ENCODE measurements at places on chromosomes 4 and X.

GRCh38 chr4:135434936-135435335 is 1233.3 kb upstream of the PABPC4L start:
- no peak for DNase-seq

GRCh38 chr4:97215409-97215941 is 927.8 kb downstream of the STPG2 start:
- DNase-seq = no peak

GRCh38 chrX:72029483-72030411 is 102.0 kb downstream of the RTL5 start:
- no peak for DNase-seq

DNA sequence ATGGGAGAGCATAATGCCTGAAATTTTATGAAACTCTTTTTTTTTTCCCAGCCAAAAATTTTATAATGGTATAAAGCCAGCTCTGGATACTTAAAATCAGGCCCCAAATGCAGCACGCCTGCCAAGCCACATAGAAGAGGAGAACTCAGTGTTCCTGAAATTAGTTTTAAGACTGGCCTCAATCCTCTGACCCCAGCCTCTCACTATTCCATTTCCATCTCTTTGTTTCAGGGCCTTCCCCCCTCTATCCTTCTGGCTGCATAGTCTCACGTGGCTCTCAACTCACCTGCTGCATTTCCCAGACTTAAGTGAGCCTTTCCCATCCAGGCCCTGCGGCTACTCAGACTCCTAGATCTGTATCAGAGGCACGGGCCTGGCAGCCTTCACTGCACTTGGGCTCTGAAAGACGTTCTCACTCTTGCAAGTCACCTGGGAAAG is 5.2 kb upstream of the CBR4 start:
- DNase-seq = no peak

GRCh38 chrX:21723814-21724213 is 34.1 kb downstream of the SMPX start:
- no peak for DNase-seq

DNA sequence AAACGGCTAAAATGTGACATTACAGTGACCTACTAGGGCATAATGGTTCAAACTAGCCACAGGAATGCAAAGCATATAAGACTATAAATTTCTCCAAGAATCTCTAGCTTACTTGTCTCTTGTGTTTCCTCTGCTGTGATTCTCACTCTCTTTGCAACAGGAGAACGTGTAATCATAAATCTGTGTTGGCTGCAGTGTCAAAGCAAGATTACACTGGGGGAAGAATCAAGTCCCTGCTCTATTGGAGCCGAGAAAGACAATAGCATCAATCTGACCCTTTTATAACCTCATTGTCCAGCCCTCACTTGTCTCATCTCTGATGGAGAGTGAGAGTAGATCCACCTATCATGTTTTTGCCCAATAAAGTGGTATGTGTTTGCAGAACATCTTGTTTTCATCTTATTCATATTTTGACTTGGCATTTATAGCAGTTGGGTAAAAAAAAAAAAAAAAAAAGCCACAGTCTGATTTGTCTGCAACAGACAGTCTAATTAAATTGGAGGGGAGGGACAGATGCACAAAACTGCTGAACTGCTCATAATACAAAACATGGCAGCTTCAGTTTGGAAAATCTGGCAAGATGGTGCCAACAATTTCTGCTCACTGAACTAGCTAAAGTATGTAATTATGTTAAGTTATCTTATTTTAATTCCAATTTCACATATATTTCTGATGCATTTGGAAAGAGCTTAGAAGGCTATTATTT is 165.0 kb upstream of the GABRA2 start:
- no peak for DNase-seq

- no peak for DNase-seq
These were observed 46.8 kb downstream of the CRLF2 start for GRCh38 chrX:1165535-1166196.

GRCh38 chr4:143441678-143442077 is 71.8 kb upstream of the SMARCA5 start:
- no peak for DNase-seq

DNA sequence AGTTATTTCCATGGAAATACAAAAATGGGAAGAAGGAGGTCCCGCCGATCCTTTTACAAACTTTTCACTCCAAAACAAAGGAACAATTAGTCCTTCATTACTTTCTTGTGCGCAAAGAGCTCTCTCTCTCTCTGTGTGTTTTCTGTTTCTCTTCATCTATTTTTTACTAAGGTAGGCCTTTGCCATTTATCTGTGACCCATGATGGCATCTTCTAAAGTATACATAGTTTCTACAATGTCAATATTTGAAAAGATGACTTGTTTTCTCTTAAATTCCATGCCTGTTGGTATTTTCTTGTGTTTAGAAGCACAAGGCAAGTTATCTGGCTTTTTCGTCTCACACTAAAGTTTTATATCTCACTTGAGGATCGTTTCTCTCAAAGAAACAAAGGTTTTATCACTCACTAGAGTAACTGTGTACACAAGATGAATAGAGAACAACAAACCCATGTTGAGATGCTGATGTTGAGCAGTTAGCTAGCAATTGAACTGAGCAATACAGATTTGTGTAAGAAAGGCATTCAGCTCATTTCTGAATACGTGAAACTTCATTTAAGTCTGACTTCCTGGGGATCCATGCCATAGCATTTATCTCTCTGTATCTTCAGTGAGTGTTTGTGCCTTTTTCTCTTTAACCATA is 250.3 kb downstream of the GBA3 start:
- no peak for DNase-seq

GRCh38 chrX:155334486-155335336 is at the start of gene CLIC2:
TSS of gene CLIC2 (minus strand) at chrX:155334614. CDS start at chrX:155334427, 187 bp downstream.
- DNase-seq = no peak

DNA sequence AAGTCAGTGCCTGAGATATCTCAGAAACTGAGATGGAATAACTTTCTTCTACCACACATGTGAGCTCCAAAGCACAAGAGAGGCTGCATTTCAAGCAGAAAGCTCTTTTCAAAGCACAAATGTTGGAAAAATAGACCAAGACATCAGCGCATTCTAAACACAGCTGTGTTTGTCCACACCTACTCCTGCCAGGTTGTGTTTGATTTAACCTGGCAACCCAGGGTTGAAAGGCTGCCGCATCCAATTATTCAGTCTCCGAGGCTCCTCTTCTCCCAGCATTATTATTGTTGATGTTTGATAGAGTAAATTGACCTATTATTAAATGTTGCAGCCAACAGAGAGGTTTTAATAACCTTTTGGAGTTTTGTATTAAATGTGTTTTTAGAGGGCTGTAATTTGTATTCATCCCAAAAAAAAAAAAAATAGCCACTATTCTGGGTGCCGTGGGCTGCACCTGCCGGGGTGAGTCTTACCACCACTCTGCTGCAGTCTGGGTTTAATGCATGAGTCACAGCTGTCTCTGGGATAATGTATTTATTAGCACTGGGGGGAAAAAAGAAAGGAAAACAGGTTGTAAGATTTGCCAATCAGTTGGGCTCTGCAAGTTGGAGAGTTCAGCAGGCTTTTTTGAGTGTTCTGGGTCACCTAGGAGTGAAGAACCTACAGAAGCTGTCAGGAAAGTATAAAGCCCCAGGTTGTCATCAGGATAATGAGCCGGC is 105.2 kb upstream of the NOCT start:
- no peak for DNase-seq

GRCh38 chr4:3674479-3674851 is 91.7 kb upstream of the ADRA2C start:
- no peak for DNase-seq

GRCh38 chr4:76704133-76704881 is 193.6 kb downstream of the SOWAHB start:
- no peak for DNase-seq

DNA sequence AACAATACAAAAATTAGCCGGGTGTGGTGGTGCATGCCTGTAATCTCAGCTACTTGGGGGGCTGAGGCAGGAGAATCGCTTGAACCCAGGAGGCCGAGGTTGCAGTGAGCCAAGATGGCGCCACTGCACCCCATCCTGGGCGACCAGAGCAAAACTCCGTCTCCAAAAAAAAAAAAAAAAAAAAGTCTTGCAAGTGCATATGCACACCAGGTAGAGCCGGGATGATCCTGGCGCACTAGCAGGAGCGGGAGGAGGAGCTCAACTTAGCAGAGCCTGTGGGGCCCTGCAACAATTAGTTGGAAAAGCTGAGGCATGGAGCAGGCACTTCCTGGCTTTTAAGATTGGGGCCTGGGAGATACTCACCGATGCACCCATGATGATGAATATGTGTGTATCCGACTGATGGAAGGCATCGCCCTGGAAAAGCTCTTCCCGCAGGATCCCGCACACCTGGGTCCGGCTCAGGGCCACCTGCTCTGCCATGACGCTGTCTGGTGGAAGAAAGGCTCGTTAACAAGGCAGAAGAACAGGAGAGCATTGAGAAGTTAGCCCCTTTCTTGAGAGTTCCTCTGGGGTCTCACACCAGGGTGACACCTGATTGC is 872 bp downstream of the G6PD start:
- no peak for DNase-seq

DNA sequence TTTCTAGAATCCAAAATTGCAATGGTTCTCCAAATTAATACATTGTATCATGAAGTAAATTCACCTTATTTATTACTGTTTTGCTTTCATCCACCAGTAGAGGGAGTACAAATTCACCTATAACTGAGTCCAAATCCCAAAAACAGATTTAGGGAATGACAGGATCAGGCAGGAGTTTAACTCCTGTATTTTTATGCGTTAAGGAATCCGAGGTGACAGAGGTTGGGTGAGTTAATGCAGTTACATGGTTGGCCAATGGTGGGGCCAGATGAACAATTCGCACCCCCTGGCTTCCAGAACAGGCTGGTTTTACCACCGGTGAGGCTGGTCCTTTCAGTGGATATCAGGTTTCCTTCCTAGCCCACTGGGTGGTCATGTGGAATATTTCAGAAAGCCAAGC is 82.4 kb downstream of the MTNR1A start:
- no peak for DNase-seq

DNA sequence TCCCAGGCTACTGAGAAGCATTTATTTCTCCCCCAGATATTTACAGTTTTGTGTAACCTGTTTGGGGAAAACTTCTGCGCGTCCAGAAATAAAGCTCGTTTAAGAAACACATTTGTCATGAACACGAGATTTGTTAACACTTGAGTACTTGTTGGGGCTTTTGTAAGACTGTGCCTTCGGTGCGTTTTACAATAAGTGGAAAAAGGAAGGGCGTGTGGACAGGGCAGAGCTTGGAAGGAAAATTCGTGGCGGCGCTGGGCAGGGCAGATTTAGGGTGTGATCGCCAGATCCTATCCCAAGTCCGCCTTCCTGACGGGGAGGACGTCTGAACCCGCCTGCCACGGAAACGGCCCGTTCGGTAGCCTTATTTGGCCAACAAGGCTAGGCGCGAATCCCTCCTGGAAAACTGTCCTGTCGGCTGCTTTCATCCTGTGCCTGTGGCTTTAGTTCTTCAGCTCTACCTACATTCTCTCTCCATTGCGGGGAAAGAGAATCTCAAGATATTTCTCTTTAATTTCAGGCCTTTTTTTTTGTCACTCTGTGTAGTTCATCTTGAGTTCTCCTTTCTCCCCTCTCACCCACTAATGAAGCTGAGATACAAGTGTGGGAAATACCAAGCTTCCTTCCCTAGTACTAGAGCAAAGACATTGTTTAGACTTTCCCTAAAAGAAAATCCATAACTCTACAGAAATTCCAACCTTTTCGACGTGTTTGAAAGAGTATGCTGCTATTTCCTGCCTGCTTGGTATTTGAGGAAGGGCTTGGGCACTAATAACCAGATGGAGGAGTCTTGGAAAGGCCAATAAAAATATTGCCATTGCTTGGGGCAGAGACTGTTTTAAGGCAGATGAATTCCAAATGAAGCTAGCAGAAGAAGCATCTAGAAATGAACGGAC is 982 bp downstream of the PDLIM5 start:
- no peak for DNase-seq

- no peak for DNase-seq
These were observed 71.2 kb upstream of the GRID2 start for GRCh38 chr4:92232566-92232965.

DNA sequence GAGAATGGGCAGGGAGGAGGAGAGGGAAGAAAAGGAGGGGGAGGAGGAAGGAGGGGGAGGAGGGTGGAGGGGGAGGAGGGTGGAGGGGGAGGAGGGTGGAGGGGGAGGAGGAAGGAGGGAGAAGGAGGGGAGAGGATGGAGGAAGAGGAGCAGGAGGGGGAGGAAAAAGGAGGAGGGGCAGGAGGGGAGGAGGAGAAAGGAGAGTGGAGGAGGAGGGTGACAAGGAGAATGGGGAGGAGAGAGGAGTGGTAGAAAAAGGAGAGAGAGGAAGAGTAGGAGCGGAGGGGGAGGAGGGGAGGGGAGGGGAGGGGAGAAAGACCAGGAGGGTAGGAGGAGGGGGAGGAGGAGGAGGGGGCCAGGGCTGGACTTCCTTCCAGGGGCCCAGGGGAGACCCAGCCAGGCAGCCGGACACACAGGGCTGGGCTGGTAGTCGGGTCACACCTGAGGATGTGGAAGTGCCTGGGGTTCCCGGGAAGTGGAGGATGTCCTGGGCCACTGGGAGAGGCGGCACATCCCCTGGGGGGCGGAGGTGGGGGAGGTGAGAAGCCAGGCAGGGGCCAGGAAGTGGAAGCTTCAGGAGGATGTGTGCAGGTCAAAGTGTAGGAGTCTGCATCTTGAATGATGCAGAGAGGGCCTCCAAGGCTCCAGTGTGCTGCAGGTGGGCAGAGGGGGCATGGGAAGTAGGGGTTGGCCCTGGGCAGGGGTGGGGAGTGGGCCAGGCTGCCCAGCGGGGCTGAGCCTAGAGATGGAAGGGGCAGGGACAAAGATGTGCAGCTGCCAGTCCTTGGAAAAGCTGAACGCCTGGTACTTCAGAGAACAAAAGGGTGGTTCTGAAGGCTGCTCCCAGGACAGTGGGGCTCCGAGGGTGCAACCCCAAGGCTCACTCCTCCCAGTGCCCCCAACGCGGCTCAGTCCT is 18.8 kb downstream of the IL3RA start:
- no peak for DNase-seq

DNA sequence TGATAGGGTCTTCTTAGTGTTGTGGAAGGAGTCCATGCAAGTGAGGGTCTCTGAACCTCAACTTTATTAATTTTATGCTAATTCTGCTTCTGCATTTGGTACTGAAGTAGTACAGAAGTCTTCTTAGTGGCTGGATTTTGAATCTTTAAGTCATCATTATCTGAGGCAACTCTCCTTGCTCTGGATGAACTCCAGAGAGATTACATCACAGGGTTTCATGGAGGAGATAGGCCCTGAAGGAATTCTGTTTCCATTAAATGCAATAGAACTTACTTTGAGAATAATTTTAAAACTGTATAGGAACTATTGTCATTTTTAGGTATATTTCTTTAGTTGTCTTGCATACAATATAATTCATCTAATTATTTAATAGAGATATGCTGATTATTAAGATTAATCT is 451.2 kb downstream of the FAT4 start:
- no peak for DNase-seq

GRCh38 chr4:3786196-3786869 is 20.1 kb downstream of the ADRA2C start:
- DNase-seq = no peak

- no peak for DNase-seq
These were observed 30.8 kb downstream of the GPM6B start for GRCh38 chrX:13786048-13786447.

- no peak for DNase-seq
These were observed 2.6 kb downstream of the AMER1 start for GRCh38 chrX:64202808-64203325.
